Bronchus fibroblast of lung (primary cell): ENCODE measurements at places on chromosomes 11 and 22. TPM values are rescaled to one million over a fixed set of nuclear protein-coding genes. Genes with fewer than 3 reads are reported as not detected.

The MMP26 gene
- total RNA-seq: not detected in 2 replicates

The IGHMBP2 gene
- total RNA-seq: 8.4 and 8.5 TPM in 2 replicates

The TRIM51 gene
- total RNA-seq: not detected in 2 replicates

The HBG2 gene
- total RNA-seq: not detected in 2 replicates

The SYT13 gene
- total RNA-seq: not detected in 2 replicates

The HOATZ gene
- total RNA-seq: 0.50 TPM in 1 of 2 replicates, not detected in the other
